ENCODE measurements at places on chromosomes 6 and 20.

GRCh38 chr6:56335726-56336125 is 88.3 kb upstream of the COL21A1 start:
- DNase-seq, result no peak

DNA sequence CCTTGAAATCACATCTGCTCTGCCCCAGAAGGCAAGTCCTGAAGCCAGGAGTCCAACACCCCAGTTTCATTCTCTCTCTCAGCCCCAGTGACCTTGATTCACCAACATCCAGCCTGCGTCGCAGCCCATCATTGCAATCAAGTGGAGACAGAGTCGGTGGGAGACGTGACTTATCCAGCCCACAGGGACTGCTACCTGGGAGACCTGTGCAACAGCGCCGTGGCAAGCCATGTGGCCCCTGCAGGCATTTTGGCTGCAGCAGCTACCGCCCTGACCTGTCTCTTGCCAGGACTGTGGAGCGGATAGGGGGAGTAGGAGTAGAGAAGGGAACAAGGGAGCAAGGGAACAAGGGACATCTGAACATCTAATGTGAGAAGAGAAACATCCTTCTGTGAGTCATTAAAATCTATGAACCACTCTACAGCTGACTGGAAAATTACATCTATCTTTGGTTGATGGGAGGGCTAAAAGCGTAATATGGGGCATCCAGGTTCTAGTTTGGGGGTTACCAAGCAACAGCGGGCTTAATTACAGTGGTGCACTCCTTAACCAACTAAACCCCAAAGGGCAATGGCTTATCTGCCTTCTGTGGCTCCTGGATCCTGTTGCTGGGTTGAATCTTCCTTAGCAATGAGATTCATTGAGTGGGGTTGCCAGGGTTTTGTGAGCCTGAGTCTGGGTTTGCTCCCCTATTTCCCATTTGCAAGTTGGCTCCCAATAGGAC is 2.5 kb downstream of the LY6G6D start:
- DNase-seq, result no peak

DNA sequence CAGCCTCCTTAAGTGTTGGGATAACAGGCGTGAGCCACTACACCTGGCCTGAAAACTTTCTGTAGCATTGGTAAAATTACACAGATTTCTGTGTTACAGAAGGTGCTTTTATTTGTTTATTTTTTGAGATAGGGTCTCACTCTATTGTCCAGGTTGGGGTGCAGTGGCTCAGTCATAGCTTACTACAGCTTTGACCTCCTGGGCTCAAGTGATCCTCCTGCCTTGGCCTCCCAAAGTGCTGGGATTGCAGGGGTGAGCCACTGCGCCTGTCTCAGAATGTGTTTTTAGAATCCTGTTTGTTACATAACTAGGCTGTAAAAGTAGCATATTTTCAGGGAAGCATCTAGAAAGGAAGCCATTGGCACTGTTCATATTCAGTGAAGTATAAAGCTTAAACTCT is 16.9 kb upstream of the BLTP3A start:
- DNase-seq, result no peak

- no peak for DNase-seq
Observed at GRCh38 chr20:5908981-5909380, 41.4 kb downstream of the TRMT6 start.

GRCh38 chr6:129701721-129702455 is 8.1 kb downstream of the ARHGAP18 start:
- no peak for DNase-seq

- no peak for DNase-seq
Observed at GRCh38 chr6:31956796-31957195, 2.0 kb downstream of the NELFE start.

GRCh38 chr20:768426-768978 is at the start of gene SLC52A3:
Gene SLC52A3, minus strand, starts transcription at chr20:768500. Its CDS starts 2,726 bp downstream, at chr20:765774.
- DNase-seq, result peak; percentile 17

DNA sequence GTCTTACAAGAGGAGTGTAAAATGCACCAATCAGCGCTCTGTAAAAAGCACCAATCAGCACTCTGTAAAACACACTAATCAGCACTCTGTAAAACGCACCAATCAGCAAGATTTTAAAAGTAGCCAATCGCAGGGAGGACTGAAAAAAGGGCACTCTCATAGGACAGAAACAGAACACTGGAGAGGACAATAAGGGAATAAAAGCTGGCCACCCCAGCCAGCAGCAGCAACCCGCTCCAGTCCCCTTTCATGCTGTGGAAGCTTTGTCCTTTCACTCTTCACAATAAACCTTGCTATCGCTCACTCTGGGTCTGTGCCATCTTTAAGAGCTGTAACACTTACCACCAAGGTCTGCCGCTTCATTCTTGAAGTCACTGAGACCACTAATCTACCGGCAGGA is 1.7 kb upstream of the AIG1 start:
- no peak for DNase-seq

DNA sequence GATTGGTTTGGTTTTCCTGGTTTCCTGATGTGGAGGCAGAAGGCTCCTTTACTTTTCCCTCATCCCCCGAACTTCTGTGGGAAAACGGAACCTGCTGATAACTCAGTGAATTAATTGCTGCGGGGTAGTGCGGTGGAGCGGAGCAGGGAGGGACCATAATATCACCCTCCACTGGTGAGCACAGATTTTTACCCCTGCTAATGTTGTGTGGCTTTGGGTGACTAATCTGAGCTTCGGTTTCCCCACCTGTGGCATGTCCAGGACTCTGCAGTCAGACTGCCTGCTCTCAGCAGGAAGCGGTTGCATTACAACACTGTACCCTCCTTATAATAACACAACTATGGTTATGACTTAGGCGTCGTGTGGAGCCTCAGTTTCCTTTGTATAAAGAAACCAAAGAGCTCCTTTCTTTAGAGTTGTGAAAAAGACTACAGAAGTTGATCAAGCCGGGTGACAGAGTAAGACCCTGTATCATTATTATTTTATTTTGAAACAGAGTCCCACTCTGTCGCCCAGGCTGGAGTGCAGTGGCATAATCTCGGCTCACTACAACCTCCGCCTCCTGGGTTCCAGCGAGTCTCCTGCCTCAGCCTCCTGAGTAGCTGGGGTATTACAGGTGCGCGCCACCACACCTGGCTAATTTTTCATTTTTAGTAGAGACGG is 2.2 kb upstream of the ID1 start:
- peak; percentile 85 for DNase-seq

- DNase-seq, result no peak
Observed at GRCh38 chr6:31764198-31764597, 1.7 kb downstream of the SAPCD1 start.
